ENCODE measurements at places on chromosomes 2 and 18. TPM values are rescaled to one million over a fixed set of nuclear protein-coding genes. Genes with fewer than 3 reads are reported as not detected.

Gene SPOPL
- 10.4 TPM for total RNA-seq

Gene CSRNP3
- total RNA-seq, result not detected

Gene ERBB4
- not detected for total RNA-seq

Gene CENPA
- total RNA-seq, result 0.55 TPM

Gene SMYD1
- not detected for total RNA-seq

Gene HJURP
- total RNA-seq, result 1.7 TPM

Gene DSG4
- total RNA-seq, result not detected

Gene IL36RN
- total RNA-seq, result not detected

Gene RGPD8
- total RNA-seq, result 20.7 TPM

Gene XDH
- 0.06 TPM for total RNA-seq

Gene POU3F3
- not detected for total RNA-seq

Gene TMEM182
- total RNA-seq, result 5.7 TPM

Gene PLGLB2
- total RNA-seq, result 0.82 TPM

Gene IL37
- not detected for total RNA-seq

Gene CNGA3
- total RNA-seq, result not detected

Gene MYO5B
- 0.09 TPM for total RNA-seq

Gene ZNF396
- total RNA-seq, result not detected
